ENCODE measurements at places on chromosomes 5 and 9. TPM values are rescaled to one million over a fixed set of nuclear protein-coding genes. Genes with fewer than 3 reads are reported as not detected.

The RFESD gene
- total RNA-seq: 3.1 TPM

The ROR2 gene
- total RNA-seq: not detected

The PDE6A gene
- total RNA-seq: 0.05 TPM

The IL13 gene
- not detected for total RNA-seq

The TMEM171 gene
- total RNA-seq: 17.6 TPM

The PKN3 gene
- total RNA-seq: 29.7 TPM

The KCNMB1 gene
- total RNA-seq: not detected

The PCDHB14 gene
- 0.20 TPM for total RNA-seq

The IARS1 gene
- 133 TPM for total RNA-seq

The SHOC1 gene
- not detected for total RNA-seq

The MBLAC2 gene
- total RNA-seq: 4.7 TPM

The KCNV2 gene
- not detected for total RNA-seq

The SPATA31E1 gene
- not detected for total RNA-seq

The PKD2L2 gene
- not detected for total RNA-seq

The PIK3R1 gene
- 13.3 TPM for total RNA-seq

The TAL2 gene
- not detected for total RNA-seq

The ELOVL7 gene
- 2.5 TPM for total RNA-seq

The TTC16 gene
- total RNA-seq: not detected

The CDO1 gene
- 0.15 TPM for total RNA-seq

The PCDHA9 gene
- 0.13 TPM for total RNA-seq

The SAP30L gene
- total RNA-seq: 27.4 TPM

The TAF11L5 gene
- total RNA-seq: not detected

The IQGAP2 gene
- 0.39 TPM for total RNA-seq

The HAPLN1 gene
- not detected for total RNA-seq

The ISL1 gene
- not detected for total RNA-seq

The GFI1B gene
- not detected for total RNA-seq

The WNT8A gene
- total RNA-seq: not detected

The HAVCR1 gene
- total RNA-seq: not detected
